Subcutaneous preadipocyte (primary cell): ENCODE measurements at places on chromosomes 6 and 20. TPM values are rescaled to one million over a fixed set of nuclear protein-coding genes. Genes with fewer than 3 reads are reported as not detected.

Gene LRFN2
- not detected in 2 replicates for total RNA-seq

Gene DNAH8
- not detected in 2 replicates for total RNA-seq

Gene ISM1
- total RNA-seq = 0.78 and 1.5 TPM in 2 replicates

Gene ZFP57
- total RNA-seq = 0.73 and 2.7 TPM in 2 replicates

Gene MCCD1
- total RNA-seq = not detected in 2 replicates

Gene OOEP
- total RNA-seq = not detected in 2 replicates
